ENCODE measurements at places on chromosomes 16 and 17.

DNA sequence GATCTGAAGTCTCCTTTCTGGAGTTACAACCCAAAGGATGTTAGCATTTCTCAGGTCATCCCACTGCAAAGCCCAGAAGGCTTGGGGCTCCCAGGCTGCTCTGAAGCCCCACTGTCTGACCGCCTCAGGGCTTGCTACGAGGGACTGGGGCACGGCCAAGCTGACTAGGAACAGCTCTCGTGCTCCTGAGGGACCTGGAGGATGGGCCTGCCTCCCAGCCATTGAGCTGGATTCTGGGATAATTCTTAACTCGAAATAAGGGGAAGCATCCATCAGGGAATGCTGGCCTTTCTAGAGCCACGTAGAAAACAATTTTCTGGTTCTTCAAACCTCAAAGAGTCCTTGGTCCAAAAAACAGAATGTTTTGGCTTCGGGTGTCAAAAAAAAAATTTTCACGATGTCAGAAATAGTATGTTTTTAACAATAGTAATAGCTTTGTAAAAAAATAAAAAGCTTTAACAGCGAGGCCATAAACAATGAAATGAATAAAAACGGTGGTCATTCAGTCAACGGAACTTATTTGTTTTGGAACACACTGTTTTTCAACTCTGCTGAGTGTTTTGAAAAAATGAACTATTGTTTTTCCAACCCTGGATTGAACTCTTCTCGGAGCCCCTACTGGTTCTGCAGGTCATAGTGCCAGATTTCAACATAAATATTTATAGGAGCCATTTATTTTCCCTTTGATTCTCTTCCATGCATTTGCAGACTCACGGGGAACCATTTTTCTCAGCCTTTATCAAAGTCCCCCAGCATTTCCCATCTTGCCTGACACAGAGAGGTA lies 16.4 kb upstream of the HERPUD1 start:
- no peak for DNase-seq

GRCh38 chr16:4319454-4320421 lies 3.9 kb downstream of the GLIS2 start:
- DNase-seq = no peak

GRCh38 chr16:49462989-49463371 lies 89.4 kb downstream of the C16orf78 start:
- DNase-seq = no peak

- no peak for DNase-seq
Observed at GRCh38 chr17:357644-358043, 5.0 kb upstream of the RPH3AL start.

GRCh38 chr17:42691021-42691545 lies 8.8 kb downstream of the CNTNAP1 start:
- DNase-seq = no peak
